ENCODE measurements at places on chromosomes 6 and 20. TPM values are rescaled to one million over a fixed set of nuclear protein-coding genes. Genes with fewer than 3 reads are reported as not detected.

DNA sequence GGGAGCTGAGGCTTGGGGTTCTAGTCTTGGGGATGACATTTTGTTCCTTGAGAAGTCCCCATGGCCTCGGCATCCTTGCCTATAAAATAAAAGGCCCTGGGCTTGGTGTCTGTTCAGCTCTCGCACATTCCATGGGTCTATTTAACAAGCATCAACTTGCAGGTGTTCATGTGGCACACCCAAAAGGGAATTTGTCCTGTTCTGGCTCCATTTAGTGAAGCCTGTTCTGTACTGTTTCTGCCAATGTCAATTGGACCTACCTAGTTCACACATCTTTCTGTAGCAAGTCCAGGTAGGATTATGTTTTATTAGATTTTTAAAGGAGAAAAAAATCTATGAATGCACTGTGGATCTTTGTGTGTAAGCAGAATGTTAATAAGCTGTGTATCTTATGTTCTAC lies 262.0 kb downstream of the HIVEP2 start:
- no peak overlapping the region for H3K27ac ChIP-seq
- no peaks in the 10 kb centered on the region for H3K27me3 ChIP-seq
- DNase-seq = no peak
- H3K36me3 ChIP-seq = no peaks in the 10 kb centered on the region

DNA sequence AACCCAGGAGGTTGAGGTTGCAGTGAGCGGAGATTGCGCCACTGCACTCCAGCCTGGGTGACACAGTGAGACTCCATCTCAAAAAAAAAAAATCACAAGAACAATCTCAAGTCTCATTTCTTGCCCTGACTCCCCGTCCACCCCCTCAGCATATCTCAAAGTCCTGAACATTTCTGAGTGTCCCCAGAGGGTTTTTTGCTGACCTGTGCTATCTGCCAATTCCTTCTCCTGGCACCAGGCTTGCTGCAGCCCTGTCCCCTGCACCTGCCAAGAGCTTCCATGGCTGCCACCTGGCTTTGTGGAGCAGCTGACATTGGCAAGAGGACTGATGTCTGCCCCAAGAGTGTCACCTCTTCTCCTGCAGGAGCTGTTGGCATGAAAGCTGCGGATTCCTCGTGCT lies 54.9 kb upstream of the PTPRT start:
- no peaks in the 10 kb centered on the region for H3K27me3 ChIP-seq
- no peak overlapping the region for H3K4me3 ChIP-seq
- H3K4me1 ChIP-seq = no peaks in the 10 kb centered on the region
- no peak for DNase-seq
- H3K36me3 ChIP-seq = no peaks in the 10 kb centered on the region
- H3K27ac ChIP-seq = no peak overlapping the region

DNA sequence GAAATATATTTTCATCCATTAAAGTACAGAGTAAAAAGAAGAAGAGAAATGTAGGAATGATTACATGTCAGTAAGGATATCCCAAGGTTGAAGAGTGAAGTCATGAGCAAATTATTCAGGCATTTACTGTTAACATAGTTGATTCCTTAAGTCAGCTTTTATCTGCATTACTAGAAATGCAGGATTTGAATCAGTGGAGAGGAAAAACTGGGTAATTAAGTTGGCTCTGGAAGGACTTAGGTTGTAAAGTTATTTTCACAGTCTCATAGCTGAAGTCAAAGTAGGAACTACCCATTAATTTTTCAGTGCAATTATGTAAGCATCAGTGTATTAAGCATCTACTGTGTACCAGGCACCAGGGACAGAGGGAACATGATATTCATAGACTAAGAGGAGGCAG lies 7.8 kb downstream of the NAA20 start:
- peaks cover 46% of the 10 kb centered on the region for H3K4me1 ChIP-seq
- H3K36me3 ChIP-seq = peaks cover 47% of the 10 kb centered on the region
- H3K27me3 ChIP-seq = no peaks in the 10 kb centered on the region

DNA sequence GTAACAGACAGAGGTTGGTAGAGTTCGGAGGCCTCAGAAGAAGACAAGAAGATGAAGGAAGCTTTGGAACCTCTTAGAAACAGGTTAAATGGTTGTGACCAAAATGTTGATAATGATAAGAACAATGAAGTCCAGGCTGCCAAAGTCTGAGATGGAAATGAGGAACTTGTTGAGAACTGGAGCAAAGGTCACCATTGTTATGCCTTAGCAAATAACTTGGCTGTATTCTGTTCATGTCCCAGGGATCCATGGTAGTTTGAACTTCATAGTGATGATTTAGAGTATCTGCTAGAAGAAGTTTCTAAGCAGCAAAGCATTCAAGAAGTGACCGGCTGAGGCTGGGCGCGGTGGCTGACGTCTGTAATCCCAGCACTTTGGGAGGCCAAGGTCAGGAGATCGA lies 11.1 kb upstream of the LSM14B start:
- H3K27me3 ChIP-seq = no peaks in the 10 kb centered on the region
- no peak overlapping the region for H3K4me3 ChIP-seq
- no peaks in the 10 kb centered on the region for H3K4me1 ChIP-seq
- DNase-seq = no peak

DNA sequence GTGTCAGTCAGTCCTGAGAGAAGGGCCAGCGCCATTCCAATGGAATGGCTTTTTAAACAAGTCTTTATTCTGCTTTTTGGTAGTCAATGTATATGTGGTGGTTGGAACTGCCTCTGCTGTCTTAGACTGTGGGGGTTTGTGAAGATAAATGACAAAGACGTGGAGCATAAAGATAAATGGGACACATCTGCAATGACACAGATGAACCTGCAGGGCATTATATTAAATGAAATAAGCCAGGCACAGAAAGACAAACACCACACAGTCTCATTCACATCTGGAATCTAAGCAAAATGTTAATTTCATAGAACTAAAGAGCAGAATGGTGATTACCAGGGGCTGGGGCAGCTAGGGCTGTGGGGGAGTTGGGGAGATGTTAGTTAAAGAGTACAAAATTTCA lies 912.8 kb upstream of the MAN1A1 start:
- H3K27ac ChIP-seq = no peak overlapping the region
- H3K27me3 ChIP-seq = no peaks in the 10 kb centered on the region
- DNase-seq = no peak
- no peaks in the 10 kb centered on the region for H3K36me3 ChIP-seq
- H3K4me3 ChIP-seq = no peak overlapping the region
- H3K4me1 ChIP-seq = no peaks in the 10 kb centered on the region

DNA sequence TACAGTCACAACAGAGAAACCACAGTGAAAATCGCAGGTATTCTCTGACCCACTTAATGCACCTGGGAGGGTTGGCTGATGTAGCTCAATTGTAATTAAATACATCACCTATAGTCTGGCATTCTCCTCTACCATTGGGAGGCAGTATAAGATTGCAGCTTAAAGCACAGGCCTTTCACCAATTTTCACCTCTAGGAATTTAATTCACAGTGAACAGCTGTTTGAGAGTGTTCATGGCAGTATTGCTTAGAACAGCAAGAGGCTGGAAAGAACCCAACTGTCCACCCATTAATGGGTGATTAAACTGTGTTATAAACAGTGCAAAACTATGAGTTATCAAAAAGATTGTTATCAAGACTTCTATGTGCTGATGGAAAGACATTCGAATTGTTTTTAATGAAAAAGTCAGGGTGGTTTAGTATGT lies 2.0 kb downstream of the EDEM2 start:
- H3K36me3 ChIP-seq = peaks cover 37% of the 10 kb centered on the region
- peak overlapping the region; percentile 37 for H3K4me3 ChIP-seq
- no peaks in the 10 kb centered on the region for H3K27me3 ChIP-seq
- H3K4me1 ChIP-seq = peaks cover 29% of the 10 kb centered on the region
- peak; percentile 37 for DNase-seq
- H3K27ac ChIP-seq = peak overlapping the region; percentile 57

DNA sequence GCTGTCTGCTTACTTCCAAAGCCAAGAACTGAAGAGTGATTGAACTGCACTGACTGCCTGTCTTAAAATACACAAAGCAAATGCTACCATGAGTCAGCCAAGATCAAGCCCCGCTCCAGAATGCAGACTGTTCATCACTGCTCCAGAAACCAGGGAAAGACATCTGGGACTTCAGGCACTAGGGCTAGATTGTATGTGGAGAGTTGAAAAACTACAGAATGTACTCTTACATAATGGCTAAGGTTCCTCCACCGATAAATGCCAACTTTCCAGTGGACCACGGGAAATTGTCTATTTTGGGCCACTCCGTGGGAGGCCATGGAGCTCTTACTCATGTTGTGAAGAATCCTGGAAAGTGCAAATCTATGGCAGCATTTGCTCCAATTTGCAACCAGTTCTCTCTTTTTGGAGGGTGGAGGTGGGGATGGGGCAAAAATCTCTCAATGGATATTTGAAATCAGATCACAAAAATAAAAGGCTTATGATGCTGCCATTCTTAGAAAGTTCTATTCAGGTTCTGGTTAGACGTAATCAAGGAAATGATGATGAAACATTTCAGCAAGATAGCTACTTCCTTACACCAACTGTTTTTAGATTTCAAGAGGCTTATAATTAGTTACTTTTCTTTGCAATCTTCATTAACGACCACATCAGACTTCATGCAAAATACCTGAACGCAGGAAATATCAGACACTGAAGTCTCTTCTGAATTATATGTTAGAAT lies 11.8 kb upstream of the CAP2 start:
- no peak overlapping the region for H3K27ac ChIP-seq
- DNase-seq = no peak
- no peaks in the 10 kb centered on the region for H3K36me3 ChIP-seq
- no peaks in the 10 kb centered on the region for H3K27me3 ChIP-seq
- no peaks in the 10 kb centered on the region for H3K4me1 ChIP-seq

- H3K27me3 ChIP-seq = no peaks in the 10 kb centered on the region
- H3K4me1 ChIP-seq = peaks cover 49% of the 10 kb centered on the region
- H3K4me3 ChIP-seq = no peak overlapping the region
- no peak overlapping the region for H3K27ac ChIP-seq
- DNase-seq = no peak
- no peaks in the 10 kb centered on the region for H3K36me3 ChIP-seq
Observed at GRCh38 chr6:33078919-33079521, 3.2 kb downstream of the HLA-DPB1 start.

GRCh38 chr20:53736757-53737395 lies 143.2 kb upstream of the ZNF217 start:
- H3K36me3 ChIP-seq = peaks cover 3% of the 10 kb centered on the region
- peaks cover 68% of the 10 kb centered on the region for H3K4me1 ChIP-seq
- H3K27ac ChIP-seq = peak overlapping the region; percentile 91
- H3K4me3 ChIP-seq = peak overlapping the region; percentile 61
- H3K27me3 ChIP-seq = no peaks in the 10 kb centered on the region

DNA sequence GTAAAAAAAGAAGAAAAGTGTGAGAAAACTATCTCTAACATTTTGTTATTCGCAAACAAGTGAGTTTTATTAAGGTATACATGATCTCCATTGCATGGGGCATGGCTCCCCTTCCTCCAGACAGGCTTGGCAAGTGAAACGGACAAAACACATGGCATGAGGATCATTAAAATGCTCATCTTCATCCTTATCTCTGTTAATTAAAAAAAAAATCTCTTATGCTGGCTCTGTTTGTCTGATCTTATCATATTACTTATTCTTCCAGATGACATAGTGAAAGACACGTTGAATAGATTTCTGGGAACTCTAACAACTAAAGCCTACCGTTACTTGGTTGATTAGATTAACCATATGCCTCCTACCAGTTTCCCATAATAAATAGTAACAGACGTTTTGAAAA lies 89.4 kb downstream of the CLVS2 start:
- no peak overlapping the region for H3K4me3 ChIP-seq
- DNase-seq = no peak
- no peaks in the 10 kb centered on the region for H3K36me3 ChIP-seq

- H3K4me3 ChIP-seq = no peak overlapping the region
- no peaks in the 10 kb centered on the region for H3K36me3 ChIP-seq
- no peaks in the 10 kb centered on the region for H3K4me1 ChIP-seq
- H3K27me3 ChIP-seq = peaks cover 1% of the 10 kb centered on the region
- DNase-seq = no peak
- H3K27ac ChIP-seq = no peak overlapping the region
Observed at GRCh38 chr6:39357998-39358686, 35.6 kb upstream of the KCNK16 start.

DNA sequence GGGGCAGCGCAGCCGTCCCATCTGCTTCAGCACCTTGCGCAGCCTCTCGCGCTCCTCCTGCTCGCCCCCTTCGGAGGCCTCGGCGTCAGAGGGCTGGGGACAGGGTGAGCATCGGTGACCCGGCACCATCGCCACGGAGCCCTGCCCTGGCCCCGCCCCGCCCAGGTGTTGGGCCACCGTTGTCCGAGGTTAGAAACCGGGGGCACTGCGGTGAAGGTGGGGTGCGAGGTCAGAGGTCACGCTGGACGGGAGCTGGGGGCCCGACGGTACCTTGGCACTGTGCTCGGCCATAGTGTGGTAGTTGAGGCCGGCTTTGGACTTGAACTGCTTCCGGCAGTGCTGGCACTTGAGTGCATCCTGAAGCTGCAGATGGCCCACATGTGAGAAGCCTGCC lies 6.4 kb downstream of the ZNF512B start:
- H3K27ac ChIP-seq = no peak overlapping the region
- no peak overlapping the region for H3K4me3 ChIP-seq
- no peaks in the 10 kb centered on the region for H3K27me3 ChIP-seq
- peaks cover 5% of the 10 kb centered on the region for H3K4me1 ChIP-seq
- H3K36me3 ChIP-seq = peaks cover 24% of the 10 kb centered on the region

DNA sequence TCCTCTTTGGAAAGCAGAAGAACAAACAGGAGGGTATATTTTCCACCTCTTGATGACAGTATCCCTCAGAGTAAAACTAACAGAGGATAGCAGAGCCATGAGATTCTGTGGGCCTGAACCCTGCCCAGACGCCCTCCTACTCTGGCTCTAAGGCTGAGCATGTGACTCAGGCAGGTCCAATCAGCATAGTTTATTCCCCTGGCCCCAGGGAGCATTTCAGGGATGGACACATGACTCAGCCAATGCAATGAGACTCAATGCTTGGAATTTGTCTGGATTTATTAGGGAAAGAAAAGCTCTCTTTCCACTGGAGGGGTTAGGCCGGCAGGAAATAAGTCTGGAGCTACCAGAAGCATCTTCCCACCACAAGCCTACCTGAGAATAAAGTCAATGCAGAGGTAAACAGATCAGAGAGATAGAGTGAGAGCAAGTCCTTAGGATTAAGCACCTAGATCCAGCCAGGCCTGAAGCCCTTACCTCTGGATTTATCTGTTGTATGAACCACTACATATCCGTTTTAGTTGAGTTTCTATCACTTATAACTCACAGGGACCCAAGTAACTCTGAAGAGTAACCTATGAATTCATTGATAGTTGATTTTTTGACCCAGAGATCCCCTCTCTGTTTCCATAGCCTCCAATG lies 68.2 kb upstream of the EYA2 start:
- H3K36me3 ChIP-seq = no peaks in the 10 kb centered on the region
- no peak overlapping the region for H3K27ac ChIP-seq
- H3K4me3 ChIP-seq = no peak overlapping the region
- no peaks in the 10 kb centered on the region for H3K4me1 ChIP-seq

DNA sequence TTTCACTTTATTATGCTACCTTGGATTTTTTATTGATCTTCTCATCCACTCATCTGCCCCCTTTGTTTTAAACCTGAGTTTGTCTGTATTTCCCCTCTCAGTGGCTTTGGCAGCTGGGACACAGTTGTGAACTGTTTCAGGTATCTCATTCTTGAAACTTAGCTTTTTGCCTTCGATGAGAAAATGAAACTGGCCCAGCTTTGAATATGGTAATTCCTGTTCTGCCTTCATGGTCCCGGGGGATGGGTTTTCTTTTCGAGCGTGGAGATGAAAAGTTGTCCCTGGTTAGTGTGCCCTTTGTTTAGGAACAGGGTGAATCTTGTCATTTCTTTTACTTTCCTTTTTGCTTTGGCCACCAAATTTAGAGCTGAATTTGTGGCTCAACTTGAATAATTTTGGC lies 25.6 kb downstream of the DHX35 start:
- H3K27me3 ChIP-seq = no peaks in the 10 kb centered on the region
- peak overlapping the region; percentile 9 for H3K27ac ChIP-seq
- no peak overlapping the region for H3K4me3 ChIP-seq
- H3K4me1 ChIP-seq = peaks cover 20% of the 10 kb centered on the region

The CDH4 gene
- 0.13 TPM for total RNA-seq

The AVP gene
- not detected for total RNA-seq

The OGFRL1 gene
- total RNA-seq = 8.4 TPM

The STXBP5 gene
- total RNA-seq = 19.6 TPM

The TSPO2 gene
- not detected for total RNA-seq

The BEND3 gene
- 3.8 TPM for total RNA-seq

The MEP1A gene
- not detected for total RNA-seq
